CD4-positive, alpha-beta T cell treated with Interleukin-6 at 100 ng/mL for 8 hours (primary cell): ENCODE measurements at places on chromosomes 12 and 14.
A peak's percentile ranks its signal among the peaks of the same experiment; 100 is the strongest.

DNA sequence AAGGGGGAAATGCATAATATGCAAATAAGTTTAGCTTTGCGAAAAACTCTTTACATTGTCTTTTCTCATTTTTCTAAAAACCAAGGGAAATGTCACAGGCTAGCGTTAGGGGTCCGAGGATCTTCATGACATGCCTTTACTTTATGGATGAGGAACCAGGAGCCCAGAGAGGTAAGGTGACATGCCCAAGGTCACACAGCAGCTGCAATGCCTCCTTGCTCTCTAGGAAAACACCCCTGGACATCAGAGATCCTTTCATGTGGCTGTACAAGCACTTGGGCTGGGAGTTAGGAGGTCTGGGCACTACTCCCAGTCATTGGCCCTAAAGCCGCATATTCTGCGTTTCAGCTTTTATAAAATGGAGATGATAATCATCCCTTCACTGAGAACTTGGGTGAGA lies 741 bp downstream of the PROX2 start:
- DNase-seq, result no peak

- DNase-seq, result no peak
These were observed 2.9 kb upstream of the BATF start for GRCh38 chr14:75519394-75519793.

DNA sequence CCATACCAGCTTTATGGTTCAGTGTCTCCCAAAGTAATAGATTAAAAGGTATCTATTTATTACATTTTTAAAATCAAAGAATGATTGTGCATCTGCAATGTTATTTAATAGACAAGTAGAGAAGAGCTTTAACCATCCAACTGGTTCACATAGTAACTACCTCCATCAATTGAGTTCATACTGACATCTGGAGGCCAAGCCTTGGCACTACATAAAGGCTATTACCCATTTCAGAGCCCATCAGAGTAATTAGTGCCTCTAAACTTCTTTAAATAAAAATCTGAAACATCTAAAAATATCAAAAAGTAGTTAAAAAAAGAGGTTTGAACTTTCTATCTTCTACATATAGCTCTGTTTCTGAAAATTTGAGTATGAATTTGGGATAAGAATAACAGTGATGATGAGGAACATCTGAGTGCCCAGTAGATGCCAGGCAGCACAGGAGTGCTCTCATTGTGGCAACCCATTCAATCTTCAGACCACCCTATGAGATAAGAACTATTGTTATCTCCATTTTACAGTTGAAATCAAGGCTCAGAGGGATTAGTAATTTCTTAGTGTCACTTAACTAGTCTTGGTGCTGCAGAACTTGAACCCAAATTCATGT lies 132.9 kb upstream of the DAAM1 start:
- DNase-seq, result peak; percentile 7

GRCh38 chr14:104005489-104005888 lies 63.2 kb upstream of the RD3L start:
- no peak for DNase-seq

DNA sequence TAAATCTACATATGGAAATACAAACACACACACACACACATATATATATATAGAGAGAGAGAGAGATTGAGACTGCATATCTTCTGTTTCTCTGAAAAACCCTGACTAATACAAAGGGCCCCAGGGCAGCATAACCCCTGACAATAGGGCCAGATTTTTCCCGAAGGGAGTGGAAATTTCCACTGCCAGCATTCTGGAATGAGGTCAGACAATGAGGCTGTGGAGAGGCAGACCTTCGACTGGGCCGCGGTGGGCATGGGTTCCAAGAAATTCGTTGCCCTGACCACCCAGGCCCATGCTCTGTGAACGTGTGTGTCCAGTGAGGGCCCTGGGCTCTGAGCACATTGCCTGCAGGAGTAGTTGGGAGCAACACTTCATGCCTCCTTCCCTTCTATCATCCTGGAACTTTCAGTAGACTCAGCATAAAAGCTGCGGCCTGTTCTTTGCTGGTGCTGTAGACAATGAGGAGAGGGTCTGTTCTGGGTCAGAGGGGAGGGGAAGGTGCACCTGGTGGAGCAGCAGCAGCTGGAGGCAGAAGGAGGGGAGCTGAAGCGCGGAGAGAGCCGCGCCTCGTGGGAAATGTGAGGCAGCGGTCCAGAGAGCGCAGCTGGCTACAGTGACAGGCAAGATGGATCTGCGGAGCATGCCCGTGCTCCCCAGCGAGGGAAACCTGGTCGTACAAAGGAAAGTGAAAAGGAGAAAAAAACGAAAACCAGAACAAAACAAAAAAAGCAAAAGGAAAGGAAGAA lies 25.6 kb upstream of the CCDC60 start:
- DNase-seq, result no peak

DNA sequence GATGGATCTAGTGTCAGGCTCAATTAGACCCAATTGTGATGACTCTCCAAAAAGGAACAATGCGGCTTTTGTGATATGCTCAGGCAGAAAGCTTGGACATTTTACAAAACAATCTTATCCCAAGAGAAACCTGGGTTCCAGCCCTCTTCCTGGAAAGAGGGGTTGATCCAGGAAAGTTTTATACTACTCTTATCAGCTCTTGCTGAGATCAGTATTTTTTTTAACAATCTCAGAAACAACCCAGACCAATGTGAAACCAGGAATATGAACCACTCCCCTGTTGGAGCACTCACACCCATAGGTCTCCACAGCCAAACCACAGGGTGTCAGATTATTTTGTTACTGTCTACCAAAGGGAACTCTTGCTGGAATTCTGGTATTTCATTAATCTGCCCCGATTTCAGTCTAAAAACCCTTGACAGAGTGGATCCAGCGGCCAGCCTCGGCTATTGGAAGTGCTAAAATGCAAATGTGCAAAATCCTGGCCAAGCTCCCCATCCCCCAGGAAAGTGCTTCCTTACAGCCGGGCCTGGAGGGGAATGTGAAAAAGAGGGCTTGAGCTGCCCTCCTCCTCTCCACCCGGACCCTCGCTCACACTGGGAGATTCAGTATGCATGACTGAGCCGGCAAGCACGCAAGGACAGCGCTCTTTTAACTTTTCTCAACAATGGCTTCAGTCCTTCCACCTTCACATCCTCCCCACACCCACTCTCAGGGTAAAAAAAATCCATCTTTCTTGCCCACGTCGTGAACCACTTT lies 4.0 kb downstream of the FBXL14 start:
- DNase-seq, result no peak

DNA sequence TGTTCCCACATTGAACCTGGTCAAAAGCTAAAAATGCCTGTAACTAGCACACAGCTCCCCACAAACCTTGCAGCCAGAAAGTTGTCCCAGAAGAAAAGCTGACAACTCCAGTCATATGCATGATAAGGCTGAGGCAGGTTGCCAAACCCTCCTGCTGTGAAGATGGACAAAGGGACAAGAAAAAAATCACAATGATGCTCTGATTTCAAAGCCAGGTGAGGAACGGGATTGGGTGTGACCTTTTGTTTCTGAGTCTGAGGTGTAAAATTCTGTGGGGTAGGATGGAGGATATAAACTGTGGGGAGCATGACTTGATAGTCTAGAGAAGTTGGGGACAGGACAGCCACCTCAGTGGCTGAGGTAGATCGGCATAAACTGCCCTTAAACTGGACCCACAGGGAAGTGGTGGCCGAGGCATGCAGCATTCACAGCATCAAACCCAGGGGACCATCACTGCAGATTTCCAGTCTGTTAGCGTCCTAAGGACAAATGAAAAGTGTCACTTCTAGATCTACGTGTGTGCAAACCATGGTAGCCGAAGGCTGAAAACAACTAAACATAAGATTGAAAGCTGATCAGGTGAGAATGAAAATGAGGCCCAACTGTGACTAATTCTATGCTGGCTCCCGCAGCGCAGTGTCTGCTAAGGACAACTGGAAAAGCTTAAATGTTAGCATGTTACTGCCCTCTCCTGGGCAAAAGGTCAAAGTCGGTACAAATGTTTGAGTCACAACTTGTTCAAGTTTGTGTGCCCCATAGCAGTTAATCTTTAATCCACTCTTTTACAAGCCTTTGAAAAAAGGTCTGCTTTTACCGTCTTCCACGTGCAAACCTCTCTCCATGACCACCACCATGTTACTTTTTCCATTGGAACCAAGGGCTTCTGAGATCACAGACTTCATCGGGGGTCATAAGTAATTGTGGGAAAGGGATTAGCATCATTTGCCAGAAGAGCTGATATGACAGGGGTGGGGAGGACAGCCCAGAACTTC lies 39.8 kb downstream of the GRIN2B start:
- DNase-seq, result no peak

DNA sequence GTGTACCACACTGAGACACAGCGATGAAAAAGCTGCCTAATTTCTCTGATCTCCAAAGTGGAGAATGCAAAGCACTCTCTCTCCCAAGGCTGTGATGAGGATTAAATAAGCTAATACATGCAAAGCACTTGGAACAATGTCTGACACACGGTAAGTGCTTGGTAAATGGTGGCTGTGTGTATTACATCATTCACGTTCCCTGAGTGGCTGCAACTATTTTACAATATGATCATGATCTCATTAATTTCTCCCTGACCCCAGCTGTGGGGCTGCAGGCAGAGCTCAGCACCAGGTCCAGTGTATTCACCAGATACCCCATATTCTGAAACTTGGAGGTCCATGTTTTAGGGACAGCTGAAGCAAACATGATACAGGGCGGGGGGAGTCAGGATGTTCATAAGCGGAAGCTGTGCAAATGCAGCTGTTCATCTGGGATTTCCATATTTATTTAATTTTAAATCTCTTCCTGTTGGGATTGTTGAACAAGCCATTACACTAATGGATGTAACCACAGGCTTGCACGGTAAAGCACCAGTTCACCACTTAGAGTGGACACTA lies 106.4 kb downstream of the CCDC60 start:
- DNase-seq, result no peak

DNA sequence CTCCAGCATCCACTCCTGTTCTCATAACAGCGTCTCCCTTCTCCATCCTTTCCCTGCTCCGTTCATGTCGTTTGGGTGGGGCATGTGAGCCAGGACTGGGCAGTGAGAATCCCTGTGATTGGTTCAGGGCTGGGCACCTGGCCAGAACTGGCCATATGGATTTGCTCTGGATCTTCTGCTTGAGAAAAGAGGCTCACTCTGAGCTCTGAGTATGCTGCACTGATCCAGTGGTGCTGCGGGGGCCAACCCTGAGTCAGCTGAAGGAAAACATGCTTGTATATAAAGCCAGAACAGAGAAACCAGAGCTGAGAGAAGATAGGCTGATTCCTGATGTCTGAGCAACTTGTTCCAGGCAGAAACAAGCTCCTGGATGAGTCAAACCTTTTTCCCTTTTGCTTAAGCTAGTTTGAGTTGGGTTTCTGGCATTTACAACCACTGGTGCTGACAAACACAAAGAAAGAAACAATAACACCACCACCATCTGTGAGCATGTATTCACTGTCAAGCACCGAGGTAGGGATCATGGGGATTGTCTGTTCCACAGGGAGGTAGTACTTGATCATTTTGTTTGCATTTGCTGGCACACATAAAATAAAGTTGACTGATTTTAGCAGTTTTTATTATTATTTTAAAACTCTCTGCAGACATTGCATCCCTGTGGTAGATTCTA lies 14.0 kb upstream of the HPD start:
- no peak for DNase-seq

- no peak for DNase-seq
These were observed 2.6 kb upstream of the RASAL1 start for GRCh38 chr12:113137861-113138783.

- peak; percentile 63 for DNase-seq
These were observed 41.3 kb downstream of the MED13L start for GRCh38 chr12:116236148-116236731.

- no peak for DNase-seq
These were observed 98.3 kb downstream of the NOVA1 start for GRCh38 chr14:26499546-26499945.

DNA sequence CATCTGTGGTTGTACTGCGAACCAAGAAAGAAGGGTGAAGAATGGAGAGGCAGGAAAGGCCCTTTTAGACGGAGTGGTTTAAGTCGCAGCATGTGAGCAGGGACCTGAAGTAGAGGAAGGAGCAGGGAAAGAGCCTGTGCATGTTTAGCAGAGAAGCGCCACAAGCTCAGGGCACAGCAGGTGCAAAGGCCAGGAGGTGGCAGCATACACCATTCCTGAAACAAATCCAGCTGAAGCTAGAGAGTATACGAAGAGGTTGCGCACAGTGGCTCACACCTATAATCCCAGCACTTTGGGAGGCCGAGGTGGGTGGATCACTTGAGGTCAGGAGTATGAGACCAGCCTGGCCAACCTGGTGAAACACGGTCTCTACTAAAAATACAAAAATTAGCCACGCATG lies 49.9 kb downstream of the HELB start:
- no peak for DNase-seq

DNA sequence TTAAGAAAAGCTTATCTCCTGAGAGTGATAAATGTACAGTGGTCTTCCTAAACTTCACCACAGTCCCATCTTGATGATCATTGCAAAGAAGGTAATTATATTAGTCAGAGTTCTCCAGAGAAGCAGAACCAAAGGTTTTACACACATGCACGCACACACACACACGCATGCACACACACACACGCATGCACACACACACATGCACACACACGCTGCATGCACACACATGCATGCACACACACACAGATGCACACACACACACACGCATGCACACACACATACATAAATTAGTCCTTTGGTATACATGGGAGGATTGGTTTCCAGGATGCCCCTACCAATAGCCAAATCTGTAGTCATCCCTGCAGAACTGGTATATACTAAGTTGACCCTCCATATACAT lies 580 bp downstream of the OR4E2 start:
- DNase-seq, result no peak

- no peak for DNase-seq
These were observed 33.3 kb downstream of the BAZ2A start for GRCh38 chr12:56596815-56597214.

- no peak for DNase-seq
These were observed 55.5 kb upstream of the PCED1B start for GRCh38 chr12:47023953-47024352.

DNA sequence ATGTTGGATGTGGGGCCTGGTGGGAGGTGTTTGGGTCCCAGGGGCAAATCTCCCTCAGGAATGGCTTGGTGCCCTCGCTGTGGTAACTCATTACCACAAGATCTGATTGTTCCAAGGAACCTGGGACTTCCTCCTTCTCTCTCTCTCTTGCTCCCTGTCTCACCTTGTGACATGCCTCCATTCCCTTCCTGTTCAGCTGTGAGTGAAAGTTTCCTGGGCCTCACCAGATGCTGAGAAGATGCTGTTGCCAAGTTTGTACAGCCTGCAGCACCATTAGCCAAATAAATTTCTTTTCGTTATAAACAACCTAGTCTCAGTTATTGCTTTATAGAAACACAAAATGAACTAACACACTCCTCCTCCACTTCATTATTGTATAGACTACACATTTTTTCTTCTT lies 759.8 kb upstream of the MDGA2 start:
- no peak for DNase-seq

DNA sequence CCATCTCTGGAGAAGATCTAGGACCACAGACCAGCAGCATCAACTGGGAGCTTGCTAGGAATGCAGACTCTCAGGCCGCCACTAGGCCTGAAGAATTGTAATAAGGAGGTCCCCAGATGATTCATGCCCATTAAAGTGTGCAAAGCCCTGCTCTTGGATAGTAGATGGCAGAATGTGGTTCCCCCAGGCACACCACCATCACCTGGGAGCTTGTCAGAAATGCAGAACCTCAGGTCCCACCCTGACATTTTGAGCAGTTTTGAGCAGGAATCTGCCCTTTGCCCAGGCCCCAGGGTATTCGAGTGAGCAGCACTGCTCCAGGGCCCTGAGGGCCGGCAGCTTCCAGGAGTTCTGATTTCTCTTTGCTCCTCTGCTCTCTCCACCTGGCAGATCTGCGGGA lies 64.9 kb downstream of the TSPAN11 start:
- no peak for DNase-seq
